ENCODE measurements at places on chromosomes 6 and 20.

DNA sequence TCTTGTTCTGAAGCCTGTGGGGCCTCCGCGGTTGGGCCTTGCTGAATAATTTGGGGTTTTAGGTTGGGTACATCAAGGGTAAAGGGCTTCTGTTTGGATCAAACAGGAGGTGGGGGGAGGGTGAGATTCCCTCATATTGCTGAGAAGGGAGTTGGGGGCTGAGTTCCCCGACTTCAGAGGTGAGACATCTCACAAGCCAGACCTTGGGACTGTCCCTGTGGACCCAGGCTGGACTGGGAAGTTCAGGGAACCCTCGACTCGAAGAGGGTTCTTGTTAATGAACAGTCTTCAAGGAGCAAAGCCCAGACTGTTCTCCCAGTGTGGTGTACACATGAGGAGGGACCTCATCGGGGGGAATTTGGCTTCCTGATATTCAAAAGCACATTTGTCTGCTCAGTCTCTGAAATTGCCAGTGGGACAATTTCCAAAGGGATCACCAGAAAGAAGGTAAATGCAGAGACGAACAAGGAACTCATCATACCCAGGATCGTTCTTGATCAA is 118.5 kb downstream of the SYCP2 start:
- DNase-seq: no peak

- no peak for DNase-seq
These were observed 165.1 kb downstream of the LMBRD1 start for GRCh38 chr6:69631552-69632346.

GRCh38 chr20:20869161-20869775 is 156.8 kb upstream of the RALGAPA2 start:
- no peak for DNase-seq

DNA sequence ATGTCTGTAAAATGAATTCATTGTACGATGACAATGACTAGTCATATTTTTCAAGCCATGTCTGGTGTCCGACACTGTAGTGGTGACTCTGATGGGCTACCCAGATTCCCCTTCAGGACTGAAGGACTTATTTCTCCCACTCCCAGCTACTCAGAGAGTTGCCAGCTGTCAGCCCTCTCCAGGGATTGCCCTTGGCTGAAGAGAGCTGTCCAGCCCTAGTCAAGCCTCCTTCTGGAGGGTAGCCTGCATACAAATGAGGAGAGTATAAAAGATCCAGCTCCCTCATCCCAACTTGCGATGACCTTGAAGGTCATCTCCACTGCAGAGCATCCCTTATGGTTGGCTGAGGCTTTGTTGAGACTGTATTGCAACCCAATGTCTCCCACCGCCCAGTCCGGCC is 29.9 kb downstream of the JPH2 start:
- no peak for DNase-seq

- no peak for DNase-seq
These were observed 1.8 kb upstream of the JARID2 start for GRCh38 chr6:15243910-15244619.

DNA sequence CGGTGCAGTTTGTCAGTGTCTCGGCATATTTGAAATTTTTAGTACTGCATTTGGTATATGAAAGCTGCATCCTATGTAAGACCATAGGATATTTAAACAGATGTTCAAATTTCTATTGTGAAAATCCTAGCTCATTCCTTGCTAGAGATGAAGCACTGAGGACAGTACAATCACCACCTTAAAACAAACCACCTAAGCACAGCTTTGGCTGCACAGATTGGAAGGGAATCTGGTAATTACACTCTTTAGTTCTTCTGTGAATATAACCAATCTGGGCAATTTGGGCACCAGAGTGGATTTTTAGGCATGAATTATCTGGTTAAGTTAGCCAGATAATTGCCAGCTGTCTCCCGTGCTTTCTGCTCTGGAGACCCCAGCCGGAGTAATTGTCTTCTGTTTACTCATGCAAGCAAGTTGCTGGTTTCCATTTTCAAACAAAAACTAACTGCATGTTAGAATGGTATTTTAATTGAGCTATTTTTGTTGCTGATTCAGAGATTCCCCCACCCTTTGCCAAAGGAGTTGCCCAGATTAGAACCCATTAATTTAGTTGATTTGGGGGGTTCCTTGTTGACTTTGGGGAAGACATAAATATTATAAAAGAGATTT is 36.9 kb downstream of the E2F3 start:
- DNase-seq: no peak

- DNase-seq: peak; percentile 32
These were observed 5.6 kb downstream of the EEF1A1 start for GRCh38 chr6:73515204-73515655.

- no peak for DNase-seq
These were observed 20.2 kb downstream of the MAP3K4 start for GRCh38 chr6:161011492-161012480.

DNA sequence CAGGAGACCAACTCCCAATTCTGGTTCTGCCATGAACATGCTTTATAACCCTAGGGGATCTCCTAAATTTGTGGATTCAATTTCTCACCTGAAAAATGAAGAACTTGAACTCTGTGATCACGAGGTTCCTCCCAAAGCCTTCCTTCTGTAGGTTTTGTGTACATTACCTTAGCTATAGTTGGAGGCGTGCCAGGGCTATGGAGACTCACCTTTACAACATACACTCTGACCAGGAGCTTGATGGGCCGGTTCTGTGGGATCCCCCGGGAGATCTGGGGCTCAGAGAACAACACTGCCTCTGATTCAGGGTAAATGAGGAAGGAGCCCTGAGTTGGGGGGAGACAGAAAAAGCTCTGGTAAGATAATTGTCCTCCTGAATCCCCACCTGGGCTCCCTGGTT is 34.1 kb downstream of the ERGIC3 start:
- DNase-seq: peak; percentile 25

- no peak for DNase-seq
These were observed 77.9 kb downstream of the PCSK2 start for GRCh38 chr20:17304774-17305173.

- DNase-seq: peak; percentile 89
These were observed 329.8 kb upstream of the SOX4 start for GRCh38 chr6:21263531-21264287.

DNA sequence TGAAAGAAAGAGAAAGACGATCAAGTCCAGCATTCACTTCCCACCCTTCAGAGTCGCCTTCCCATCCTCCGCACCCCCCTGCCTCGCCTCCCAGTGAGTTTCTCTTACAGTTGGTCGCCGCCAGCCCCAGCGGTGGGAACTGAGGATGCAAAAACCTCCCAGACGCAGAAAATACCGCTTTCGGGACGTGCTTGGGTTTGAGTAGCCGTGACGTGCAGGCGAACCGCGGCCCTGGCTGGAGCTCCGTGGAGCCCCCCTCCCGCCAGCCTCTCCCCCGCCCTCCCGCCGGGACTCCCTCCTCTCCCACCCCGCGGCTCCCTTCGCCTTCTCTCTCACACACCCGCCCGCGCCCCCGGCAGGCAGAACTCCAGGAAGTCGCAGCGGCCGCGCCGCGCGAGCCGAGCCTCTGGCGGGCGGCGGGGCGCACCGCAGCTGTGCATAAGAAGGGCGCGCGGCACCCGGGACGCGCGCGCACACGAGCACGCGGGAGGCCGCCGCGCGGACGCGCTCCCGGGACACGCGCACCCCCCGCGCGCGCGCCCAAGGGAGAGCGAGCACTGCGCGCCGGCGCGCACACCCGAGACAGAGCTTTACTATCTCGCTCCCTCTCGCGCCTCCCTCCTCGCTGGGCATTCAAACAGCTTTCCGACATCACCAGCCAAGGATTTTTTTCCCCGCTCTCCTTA is at the start of gene ADGRB3:
Gene ADGRB3, plus strand, starts transcription at position 557 of the 686 bp plus-strand sequence. CDS start 3,394 bp downstream, outside the sequence.
- DNase-seq: no peak

Data from MCF 10A (cell line).